ENCODE measurements at places on chromosomes 3 and 15. TPM values are rescaled to one million over a fixed set of nuclear protein-coding genes. Genes with fewer than 3 reads are reported as not detected.

MYO5C gene
- total RNA-seq: under 0.01 TPM

LRRC31 gene
- total RNA-seq: not detected

CISH gene
- 0.62 TPM for total RNA-seq

MESP2 gene
- total RNA-seq: 0.75 TPM

P2RY1 gene
- total RNA-seq: 1.1 TPM

SEMA3G gene
- total RNA-seq: under 0.01 TPM

WDR93 gene
- total RNA-seq: under 0.01 TPM

IQGAP1 gene
- total RNA-seq: 265 TPM

RCN2 gene
- total RNA-seq: 57.0 TPM

SERPINI1 gene
- total RNA-seq: 1.4 TPM

NSMCE3 gene
- 12.9 TPM for total RNA-seq

LRRIQ4 gene
- total RNA-seq: 0.11 TPM

FAM98B gene
- total RNA-seq: 8.1 TPM

Data from uterine smooth muscle cell (primary cell).